ENCODE measurements at places on chromosomes 7 and 10.

DNA sequence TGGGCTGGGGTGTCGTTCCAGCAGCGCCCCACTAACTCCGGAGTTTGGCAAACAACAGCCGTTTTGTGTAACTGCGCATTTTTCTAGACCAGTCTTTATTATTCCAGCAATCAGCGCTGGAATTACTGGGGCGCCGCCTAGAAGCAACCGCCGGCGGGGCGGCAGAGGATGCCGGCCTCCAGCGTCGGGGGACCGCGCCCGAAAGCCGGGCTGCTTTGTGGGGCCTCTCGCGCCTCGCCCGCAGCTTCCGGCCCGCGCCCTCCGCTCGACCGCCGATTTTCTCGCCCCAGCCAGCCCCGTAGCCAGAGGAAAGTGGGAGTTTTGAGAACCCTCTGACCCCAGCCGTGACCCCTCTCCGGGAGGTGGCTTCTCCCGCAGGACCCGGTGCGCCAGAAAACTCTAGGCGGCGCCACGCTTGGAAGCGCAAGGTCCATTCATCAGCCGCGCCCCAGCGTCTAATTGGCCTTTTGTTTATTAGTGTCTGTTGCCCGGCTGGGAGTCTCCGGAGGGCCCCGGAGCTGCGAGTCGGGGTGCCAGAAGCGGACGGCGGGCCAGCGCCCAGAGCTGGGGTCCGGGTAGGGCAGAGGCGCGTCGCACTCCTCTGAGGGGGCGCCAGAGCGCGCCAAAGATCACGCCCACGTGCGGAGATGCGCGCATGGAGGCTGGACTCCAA is 10.7 kb downstream of the EMX2 start:
- DNase-seq: no peak

GRCh38 chr7:36605261-36606051 is 118.8 kb downstream of the AOAH start:
- no peak for DNase-seq

DNA sequence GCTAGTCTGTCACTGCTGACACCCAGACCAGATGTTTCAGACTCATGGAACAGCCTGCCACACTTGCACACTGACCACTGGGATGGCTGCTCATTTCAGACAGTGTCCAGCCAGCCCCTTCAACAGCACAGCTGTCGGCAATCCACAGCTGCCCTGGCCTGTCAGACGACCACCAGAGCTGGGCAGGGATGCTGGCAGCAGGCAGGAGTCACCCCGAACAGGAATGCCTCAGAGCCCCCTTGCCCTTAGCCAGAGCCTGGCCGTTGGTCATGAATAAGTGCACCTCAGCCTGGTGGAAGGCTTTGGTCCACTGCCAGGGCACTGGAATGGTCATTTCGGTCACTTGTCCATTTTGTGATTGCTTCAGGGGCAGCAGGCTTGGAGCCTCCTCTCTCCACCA is 149.6 kb upstream of the TCERG1L start:
- DNase-seq: no peak

- DNase-seq: peak; percentile 72
These were observed 168.4 kb downstream of the SORCS3 start for GRCh38 chr10:104809288-104810090.

GRCh38 chr7:47268851-47269836 is 312.8 kb downstream of the TNS3 start:
- DNase-seq: no peak

GRCh38 chr10:104277785-104278184 is 8.8 kb downstream of the GSTO2 start:
- DNase-seq: no peak

DNA sequence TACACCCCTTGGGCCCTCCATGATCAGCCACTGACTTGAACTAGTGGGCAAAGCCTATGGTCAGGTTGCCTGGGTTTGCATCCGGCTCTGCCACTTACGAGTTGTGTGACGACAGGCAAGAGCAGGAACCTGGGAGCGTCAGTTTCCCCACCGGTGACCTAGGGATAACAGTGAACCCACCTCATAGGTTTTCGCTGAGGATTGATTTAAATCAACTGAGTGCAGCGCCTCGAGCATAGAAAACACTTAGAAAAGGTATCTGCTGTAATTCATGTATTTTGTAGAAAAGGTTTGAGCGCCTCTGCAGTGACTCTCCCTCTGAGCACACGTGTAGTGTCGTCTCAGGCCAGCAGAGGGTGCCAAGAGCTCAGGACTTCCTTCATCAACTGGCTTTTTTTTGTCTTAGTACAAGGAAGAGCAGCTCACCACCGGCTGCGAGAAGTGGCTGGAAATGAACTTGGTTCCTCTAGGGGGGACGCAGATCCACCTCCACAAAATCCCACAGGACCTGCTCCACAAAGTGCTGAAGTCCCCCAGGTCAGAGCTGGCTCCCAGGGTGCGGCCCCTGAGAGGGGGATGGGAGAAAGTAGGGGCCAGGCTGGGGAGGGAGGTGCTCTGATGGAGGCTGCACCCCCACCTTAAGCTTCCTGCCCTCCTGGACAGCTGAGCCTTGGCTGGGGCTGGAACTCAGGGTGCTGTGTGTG is 27.7 kb downstream of the BTBD16 start:
- peak; percentile 83 for DNase-seq

DNA sequence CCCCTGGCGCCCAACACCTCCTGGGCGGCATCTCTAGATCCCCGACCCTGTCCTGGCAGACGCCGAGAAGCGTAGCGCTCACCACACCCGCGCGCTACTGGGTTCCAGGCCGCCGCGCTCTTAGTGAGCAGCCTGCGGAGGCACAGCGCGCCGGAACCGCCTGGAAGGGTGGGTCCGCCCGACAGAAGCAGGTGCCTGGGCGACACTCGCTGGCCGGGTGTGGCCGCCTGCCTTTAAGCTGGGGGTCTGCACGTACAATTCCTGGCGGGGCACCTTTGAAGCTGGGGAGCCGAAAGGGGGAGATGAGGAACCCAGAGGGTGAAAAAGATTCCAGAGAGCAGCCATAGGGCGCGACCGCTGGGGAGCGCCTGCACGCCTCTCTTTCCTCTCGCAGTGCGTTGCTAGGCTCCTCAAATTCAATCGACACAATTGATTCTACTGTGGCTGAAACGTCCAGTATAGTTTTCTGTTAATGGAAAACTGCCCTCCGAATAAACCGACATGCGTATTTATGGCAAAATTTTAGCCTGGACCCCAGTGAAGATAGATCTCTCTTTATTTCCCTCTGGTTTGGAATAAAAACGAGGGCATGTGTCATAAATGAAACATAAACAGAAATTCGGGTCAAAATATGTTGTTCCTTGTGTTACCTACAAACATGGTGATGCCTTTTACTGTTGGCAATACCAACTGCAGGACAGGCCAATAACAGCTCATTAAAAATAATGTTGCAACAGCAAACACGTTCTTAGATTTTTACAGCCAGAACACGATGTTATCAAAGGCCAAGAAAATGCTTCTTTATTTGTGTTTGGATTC is 4.6 kb downstream of the HMX3 start:
- DNase-seq: no peak

DNA sequence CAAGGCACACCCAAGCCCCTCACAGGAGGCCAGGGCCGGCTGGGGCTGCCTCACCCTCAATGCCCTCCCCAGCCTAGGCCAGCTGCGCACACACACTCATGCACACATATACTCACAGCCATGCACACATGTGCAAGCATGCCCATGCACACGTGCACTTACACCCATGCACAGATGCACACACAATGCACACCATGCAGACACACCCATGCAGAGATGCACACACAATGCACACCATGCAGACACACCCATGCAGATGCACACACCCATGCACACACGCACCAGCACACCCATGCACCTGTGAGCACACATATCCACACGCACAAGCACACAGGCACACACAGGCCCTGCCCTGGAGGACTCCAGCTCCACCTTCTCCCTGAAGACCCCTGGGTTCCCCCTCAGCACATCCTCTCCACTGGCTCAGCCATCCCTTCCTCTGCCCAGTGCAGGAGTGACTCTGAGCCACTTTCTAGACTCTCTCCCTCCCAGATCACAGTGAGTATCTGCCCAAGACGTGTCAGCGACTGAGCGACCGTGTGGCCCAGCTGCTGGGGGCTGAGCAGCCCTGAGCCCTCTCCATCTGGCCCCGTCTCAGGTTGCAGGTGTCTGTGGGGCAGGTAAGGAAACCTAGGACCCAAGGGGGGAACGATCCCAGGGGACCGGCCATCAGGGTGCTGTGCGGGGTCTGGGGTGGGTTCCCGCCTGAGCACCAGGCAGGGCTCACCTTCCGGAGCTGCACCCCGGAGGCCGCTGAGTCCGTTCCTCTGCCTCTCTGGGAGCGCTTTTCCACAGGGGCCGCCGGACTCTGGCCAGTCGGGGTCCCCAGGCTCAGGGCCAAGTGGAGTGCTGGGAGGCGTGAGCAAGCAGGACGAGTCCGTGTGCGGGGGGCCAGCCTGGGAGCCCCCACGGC is 25.8 kb downstream of the AP5Z1 start:
- DNase-seq: no peak

DNA sequence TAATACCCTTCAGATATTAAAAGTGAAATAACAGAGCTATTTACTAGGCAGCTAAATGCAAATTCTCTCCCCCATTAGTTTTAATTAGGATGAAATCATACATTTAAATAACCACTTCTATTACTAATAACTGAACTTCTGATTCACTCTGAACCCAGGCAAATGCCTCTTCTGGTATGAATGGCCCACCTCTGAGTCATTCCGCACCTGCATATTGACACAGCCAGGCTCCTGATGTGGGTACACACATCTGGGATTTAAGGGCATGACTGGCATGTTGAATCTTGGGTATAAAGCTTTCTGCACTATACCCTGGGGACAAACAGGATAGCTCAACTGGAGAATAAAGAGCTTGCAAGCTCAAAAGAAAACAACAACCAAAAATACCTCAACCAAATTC is 140.9 kb downstream of the AUTS2 start:
- DNase-seq: no peak

GRCh38 chr10:109981650-109982049 is 26.1 kb upstream of the ADD3 start:
- DNase-seq: no peak

DNA sequence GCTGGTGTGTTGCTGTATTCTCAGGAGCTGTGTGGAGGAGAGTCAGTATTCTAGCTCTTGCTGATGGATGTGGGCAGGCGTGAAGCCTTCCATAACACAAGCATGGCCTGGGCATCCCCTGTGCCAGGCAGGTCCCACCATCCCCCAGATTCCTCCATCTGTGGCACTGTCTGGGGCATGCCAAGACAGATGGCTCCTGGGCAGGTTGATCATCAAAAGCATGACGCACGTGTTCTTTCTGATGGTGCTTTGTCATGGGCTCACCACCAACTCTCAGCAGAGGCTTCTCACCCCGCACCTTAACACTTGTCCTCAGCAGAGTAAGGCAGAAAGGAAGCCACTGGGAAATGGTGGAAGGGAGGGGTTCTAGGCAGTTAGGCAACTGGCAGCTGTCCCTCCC is 364.3 kb downstream of the PLXNA4 start:
- DNase-seq: no peak

DNA sequence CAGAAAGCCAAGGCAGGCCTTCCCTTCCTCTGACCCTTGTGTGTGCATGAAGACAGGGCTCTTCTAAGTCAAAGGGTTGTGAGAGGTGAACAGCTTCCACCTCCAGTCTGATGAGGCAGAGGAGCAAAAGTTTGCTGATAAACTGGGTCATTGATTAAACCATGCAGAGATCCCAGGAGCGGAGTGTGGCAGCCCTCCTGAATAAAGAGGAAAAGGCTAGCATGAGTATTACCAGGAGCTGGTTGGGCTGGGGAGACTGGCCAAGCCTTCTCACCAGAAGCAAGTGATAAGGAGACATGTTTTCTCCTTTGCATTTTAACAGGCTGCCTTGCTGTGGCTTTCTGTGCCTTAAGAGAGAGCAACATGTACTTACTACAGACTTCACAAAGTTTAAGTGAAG is 10.2 kb downstream of the LMOD2 start:
- DNase-seq: no peak

DNA sequence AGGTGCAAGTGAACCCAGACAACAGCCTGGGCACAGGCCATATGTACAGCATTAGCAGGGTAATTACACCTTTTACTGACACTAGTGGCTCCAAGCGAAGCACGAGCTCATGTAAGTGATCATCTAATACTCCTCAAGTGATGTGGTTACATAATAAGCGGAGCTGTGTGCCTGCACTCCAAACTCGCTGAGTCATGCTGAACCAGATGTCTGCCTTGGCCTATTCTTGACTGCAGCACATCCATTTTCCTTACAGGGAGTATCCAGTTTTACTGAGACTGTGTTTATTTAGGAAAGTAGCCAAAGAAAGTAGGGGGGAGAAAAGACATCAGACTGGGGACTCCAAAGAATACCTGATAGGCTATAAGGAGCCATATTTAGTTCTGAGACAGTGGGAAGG is 90.1 kb downstream of the GRM3 start:
- DNase-seq: no peak

- no peak for DNase-seq
These were observed 1028.7 kb downstream of the XPNPEP1 start for GRCh38 chr10:108894402-108895301.

DNA sequence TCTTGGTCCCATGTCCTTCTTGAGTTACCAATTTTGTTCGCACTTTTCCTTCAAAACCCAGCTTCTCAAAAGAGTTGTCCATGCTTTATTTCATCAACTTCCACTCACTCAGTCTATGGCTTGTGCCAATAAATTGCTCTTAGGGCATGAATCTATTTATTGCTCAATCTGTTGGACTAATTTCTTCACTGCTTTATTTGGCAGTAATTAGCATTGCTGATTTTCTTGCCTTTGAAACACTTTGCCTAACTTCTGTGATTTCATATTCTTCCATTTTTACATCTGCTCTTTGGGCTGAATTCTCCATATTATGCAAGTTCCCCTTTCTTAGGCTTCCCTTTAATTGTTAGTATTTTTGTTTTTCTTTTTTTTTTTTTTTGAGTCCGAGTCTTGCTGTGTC is 16.8 kb downstream of the DLD start:
- DNase-seq: no peak

DNA sequence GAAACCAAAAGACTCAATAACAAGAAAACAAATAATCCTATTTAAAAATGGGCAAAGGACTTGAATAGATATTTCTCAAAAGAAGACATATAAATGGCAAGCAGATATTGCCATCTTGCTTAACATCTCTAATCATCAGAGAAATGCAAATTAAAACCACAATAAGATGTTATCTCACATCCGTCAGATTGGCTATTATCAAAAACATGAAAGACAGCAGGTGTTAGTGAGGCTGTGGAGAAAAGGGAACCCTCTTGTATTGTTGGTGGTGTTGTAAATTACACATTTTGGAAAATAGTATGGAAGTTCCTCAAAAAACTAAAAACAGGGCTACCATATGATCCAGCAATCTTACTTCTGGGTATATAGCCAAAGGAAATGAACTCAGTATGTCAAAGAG is 25.7 kb downstream of the OPALIN start:
- DNase-seq: no peak

GRCh38 chr10:36157486-36157885 is 515.4 kb upstream of the FZD8 start:
- DNase-seq: no peak

GRCh38 chr7:92639213-92639896 is 49.2 kb upstream of the FAM133B start:
- DNase-seq: no peak

GRCh38 chr10:82176587-82176986 is 301.6 kb downstream of the NRG3 start:
- no peak for DNase-seq
